IPS-NIHi11 (cell line): ENCODE measurements at places on chromosomes 5 and 9.

DNA sequence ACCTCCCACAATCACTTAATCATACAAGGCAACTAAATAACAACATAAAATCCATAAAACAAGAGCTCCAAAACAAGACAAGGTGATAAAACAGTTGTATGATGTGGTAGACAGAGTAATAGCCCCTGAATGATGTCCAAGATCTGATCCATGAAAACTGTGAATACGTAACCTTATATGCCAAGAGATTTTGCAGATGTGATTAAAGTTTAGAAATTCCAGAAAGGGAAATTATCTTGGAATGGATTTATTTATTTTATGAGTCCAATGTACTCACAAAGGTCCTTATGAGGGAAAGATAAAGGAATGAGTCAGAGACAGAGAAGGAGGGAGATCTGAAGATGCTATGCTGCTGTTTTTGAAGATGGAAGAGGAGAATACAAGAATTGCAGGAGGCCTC is 1775.7 kb upstream of the C9orf72 start:
- no peak for DNase-seq

- DNase-seq, result no peak
Measured at GRCh38 chr5:116135344-116135743, 50.5 kb downstream of the COMMD10 start.

DNA sequence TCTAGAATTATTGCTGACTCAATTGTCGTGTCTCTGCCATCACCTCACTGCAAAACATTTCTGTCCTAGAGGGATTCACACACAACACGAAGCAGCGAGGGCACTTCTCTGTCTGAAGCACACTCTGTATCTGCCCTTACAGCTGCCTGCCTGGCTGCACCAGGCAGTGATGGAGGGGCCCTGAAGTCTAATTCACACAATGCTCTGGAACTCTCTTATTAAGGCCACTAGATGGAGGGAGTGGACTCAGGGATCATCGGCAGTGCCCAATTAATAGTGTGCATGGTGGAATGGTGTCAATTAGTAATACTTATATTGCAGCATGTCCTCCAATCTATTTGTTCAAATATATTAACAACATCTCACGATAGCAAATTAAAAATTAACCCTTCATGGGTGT is 157.5 kb upstream of the MAP1B start:
- no peak for DNase-seq

DNA sequence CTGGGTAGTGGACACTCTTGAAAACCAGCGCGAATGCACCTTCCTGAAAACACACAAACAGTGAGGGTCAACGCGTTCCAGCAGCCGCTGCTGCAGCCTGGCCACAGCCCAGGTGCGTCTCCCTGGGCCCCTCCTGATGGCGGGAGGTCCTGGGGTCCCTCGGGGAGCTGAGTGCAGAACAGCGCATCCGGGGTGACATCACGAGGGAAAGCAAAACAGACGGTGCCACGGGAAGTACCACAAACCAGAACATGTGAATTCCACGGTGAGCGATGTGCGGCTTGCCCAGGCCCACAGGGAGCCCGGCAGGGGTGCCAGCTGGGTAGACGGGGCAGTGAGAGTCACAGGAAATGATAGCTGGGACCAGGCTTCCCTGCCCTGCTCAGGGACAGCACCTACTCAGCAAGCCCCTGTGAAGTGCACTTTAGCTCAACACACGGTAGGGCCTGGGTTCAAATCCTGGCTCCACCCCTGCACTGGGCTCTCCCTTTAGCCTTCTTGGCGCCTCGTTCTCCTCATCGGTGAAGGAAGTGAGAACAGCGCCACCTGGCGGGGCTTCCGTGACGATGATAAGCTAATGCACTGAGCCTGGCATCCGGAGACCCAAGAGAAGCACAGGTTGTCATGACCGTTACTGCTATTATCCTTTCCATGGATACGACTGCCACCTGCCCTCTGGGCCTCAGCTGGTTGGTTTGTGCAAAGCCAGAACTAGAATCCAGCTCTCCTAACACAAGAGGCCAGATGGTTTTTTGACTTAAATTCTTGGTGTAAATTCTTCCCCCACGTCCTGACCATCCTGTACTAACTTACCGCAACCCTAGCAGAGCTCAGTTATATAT is 24.6 kb downstream of the GFPT2 start:
- DNase-seq, result peak; percentile 88

DNA sequence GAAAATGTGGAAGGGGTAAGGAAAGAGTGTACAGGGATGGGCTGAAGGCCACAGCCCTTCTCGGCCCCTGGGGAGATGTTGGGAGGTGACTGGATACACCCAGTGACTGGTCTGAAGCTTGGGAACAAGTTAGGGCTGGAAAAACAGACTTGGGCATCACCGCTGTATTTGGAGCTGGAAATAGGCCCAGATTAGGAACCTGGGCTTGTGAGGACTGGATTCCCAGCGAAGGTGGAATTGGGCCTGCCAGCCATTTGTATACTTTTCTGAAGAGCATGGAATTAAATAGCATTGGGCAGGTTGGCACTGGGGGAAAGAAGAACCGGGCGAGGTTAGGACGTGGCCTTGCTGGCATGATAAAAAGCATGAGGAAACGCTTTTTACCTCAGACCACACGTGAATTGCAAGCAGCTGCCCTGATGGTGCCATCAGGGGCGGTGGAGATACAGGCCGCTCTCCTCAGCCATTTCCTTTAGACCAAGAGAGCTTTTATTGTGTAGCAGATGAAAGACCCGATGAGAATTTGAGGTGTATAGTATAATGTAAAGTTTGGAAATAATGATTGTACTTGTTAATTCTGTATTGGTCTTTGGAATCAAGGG is 37.8 kb downstream of the OTULIN start:
- no peak for DNase-seq

DNA sequence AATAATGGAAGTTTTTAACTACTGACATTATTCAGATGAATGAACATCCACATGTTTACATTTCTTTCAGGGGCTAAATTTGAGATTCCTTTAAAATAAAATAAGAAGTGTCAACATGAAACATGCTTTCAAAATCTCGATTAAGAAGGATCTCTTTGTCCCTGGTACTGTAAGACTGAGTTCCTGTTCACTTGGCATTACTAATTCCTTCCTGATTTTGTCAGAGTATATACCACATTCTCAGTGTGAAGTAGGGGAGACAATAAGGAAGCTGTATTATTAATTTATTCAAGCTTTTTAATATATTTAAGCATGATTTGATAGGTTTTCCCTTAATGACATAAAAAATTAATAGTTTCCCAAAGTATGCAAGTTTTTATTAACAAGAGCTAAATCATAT is 81.5 kb upstream of the GRHPR start:
- DNase-seq, result no peak

GRCh38 chr5:10248378-10249260 is 1.1 kb downstream of the ATPSCKMT start:
- no peak for DNase-seq

GRCh38 chr5:147671365-147671764 is 111.2 kb downstream of the JAKMIP2 start:
- no peak for DNase-seq

DNA sequence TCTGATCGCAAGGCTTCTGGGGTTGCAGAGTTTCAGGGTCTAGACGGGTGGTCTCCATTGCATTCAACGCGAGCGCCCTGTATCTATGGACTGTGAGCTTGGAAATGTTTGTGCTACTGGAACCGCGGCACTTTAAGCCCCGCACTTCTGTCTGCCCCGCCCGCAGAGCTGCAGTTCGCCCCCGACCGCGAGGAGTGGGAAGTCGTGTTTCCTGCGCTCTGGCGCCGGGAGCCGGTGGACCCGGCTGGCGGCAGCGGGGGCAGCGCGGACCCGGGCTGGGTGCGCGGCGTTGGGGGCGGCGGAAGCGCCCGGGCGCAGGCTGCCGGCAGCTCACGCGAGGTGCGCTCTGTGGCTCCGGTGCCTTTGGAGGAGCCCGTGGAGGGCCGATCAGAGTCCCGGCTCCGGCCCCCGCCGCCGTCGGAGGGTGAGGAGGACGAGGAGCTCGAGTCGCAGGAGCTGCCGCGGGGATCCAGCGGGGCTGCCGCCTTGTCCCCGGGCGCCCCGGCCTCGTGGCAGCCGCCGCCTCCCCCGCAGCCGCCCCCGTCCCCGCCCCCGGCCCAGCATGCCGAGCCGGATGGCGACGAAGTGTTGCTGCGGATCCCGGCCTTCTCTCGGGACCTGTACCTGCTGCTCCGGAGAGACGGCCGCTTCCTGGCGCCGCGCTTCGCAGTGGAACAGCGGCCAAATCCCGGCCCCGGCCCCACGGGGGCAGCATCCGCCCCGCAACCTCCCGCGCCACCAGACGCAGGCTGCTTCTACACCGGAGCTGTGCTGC is 1.0 kb downstream of the ADAMTS19 start:
- DNase-seq, result peak; percentile 77

DNA sequence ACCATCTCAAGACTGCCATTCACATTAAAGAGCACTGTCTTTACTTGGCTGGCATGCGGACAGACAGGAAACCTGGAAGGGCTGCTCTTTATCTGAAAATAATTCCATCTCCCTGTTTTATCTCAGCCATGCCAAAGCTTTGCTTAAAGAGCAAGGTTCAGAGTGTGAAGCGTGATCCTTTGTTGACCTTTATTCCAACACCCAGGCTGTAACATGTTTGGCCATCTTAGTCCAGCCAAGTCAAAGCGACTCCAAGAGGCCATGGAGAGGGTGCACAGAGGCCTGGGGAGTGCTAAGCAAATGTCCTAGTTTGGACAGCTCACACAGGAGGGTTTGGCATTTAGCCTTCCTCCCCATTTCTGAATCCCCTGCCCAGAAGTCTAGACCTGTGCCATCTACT is 194.7 kb downstream of the PJA2 start:
- no peak for DNase-seq

- DNase-seq, result no peak
Measured at GRCh38 chr5:52920929-52921328, 68.2 kb upstream of the ITGA2 start.

- DNase-seq, result peak; percentile 28
Measured at GRCh38 chr9:107221321-107221720, 61.8 kb upstream of the RAD23B start.

- DNase-seq, result no peak
Measured at GRCh38 chr9:23658376-23659258, 167.4 kb downstream of the ELAVL2 start.

GRCh38 chr9:36164989-36165388 is 4.2 kb upstream of the CCIN start:
- DNase-seq, result no peak

DNA sequence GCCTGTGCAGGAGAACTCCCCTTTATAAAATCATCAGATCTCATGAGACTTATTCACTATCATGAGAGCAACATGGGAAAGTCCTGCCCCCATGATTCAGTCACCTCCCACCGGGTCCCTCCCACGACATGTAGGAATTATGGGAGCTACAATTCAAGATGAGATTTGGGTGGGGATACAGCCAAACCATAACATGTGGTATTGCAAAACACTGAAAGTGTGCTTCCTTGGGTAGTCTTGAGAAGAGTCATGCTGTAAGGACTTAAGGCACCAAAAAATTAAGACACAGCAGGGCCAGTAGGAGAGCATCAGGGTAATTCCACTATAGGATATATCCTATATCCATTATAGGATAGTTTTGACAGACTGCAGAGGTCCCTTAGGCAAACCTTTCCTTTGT is 29.4 kb upstream of the GDNF start:
- DNase-seq, result no peak

DNA sequence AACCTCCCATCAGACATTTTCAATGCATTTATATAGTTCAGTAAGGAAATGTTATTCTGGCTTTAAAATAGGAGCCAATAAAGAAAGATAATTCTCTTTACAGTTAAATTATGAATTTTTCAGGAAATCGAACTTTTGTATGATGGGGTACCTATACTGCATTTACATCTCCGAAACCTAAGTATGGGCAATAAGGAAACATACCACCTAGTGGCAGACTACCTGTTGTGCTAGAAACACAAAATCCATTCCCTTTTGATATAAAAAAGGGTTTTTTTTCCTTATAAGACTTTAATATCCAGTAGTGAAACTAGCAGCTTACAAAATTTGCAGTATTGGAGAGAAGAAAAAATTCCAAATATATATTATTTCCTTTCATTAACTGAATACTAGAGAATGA is 21.3 kb upstream of the VLDLR start:
- no peak for DNase-seq
